ENCODE measurements at places on chromosomes 11 and 22.
A peak's percentile ranks its signal among the peaks of the same experiment; 100 is the strongest.

GRCh38 chr11:116231543-116231942 is 541.2 kb downstream of the BUD13 start:
- DNase-seq = no peak

DNA sequence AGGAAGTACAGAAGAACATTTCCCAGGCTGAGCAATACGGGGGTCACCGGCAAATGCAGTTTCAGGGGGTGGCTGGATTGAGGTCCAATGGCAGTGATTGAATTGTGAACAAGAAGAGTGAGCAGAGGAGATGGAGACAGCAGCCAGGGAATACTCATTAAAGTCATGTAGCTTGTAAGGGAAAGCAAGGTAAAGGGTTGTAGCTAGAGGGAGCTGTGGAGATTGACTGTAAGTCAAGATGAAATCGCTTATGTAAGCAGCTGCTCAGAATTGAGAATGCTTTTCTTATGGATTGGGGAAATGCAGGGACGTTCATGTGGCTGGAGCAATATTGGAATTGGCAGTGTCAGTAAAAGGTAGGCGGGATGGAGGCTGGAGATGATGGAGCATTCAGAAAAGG is 111.4 kb upstream of the TBCEL start:
- no peak for DNase-seq

- DNase-seq = no peak
These were observed 5.3 kb downstream of the YAP1 start for GRCh38 chr11:102115557-102115956.

DNA sequence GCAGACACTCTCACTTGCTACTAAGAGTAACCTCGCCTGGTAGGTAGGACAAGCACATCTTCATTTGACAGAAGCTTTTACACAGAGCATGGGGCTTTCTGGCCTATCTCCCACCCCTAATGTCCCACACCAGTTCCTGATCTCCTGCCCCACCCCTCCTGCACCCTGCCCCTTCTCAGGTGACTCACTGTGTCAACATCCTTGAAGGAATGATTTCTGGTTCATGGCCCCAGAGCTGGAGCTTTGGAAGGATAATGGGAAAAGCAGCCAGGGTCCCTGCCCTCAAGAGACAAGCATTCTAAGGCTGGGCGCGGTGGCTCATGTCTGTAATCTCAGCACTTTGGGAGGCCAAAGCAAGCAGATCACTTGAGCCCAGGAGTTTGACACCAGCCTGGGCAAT is 47.2 kb downstream of the LRFN4 start:
- DNase-seq = no peak

DNA sequence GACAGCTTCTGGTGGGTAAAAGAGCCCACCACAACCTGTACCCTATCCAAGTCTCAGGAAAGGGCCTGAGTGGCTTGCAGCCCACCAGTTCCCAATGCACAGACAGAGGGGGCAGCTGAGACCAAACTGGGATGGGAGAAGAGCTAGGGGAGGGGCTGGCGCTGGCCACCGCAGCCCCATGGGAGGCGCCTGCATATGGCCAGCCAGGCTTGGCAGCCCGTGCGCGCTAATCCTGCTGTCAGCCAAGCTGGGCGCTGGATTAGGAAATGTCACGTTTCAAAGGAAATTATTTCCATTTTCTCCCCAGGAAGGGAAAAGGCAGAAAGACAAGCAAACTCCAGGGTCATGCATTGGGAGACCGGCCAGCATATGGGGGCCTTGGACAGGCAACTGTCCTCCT is 236.8 kb downstream of the BUD13 start:
- no peak for DNase-seq

DNA sequence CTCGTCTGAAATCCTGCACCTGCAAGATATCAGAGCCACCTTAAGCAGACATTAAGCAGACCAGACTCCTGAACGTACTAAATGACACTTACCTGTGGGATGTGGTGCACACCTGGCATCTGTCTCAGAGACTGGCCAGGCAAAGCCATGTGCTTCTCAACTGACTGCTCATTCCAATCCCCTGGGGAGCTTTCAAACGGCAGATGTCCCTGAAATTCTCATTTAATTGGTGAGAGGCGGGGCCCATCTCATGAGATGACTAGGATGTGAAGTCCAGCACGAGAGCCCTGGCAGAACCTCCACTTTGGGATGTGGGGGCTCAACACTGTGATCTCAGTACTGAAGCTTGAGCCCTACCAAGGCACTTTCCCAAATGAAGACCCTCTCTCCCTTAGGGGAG is 84.9 kb upstream of the HMGXB4 start:
- DNase-seq = no peak

- DNase-seq = no peak
These were observed 610.5 kb downstream of the INSC start for GRCh38 chr11:15725246-15725645.

DNA sequence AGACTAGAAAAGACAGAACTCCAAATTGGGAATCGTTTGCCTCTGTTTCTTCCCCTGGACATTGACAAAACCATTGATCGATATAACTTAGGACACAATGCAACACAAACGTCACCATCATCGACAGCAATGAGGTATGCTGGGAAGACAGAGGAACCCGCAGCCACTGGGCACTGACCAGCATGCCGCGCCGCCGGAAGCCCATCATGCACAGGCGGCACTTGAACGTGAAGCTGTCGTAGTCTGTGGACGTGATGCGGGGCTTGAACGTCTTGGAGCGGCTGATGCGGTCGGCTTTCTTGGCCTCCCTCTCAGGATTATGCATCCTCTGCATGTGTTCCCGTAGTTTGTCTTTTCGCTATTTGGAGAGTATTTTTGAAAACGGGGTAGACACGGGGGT is 23.0 kb upstream of the NFRKB start:
- DNase-seq = no peak

- peak; percentile 41 for DNase-seq
These were observed 2.2 kb downstream of the RPL3 start for GRCh38 chr22:39317084-39317774.

GRCh38 chr11:121330614-121331435 is 38.3 kb downstream of the SC5D start:
- no peak for DNase-seq

DNA sequence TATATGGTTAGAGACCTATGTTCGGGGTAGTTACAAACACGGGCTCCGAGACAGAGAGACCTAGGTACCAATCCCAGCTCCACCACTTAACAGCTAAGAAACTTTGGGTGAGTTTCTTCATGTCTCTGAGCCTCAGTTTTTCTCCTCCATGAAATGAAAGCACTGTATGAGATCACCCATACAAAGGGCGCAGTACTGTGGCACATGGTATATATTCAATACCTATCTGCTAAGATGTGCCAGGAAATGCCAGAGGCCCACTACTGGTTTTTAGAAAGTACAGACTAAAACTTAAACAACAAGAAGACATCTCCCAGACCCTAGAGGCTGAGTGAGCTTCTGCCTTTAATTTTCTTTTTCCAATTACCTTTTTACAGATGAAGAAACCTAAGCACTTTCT is 69.5 kb downstream of the SLC1A2 start:
- no peak for DNase-seq

DNA sequence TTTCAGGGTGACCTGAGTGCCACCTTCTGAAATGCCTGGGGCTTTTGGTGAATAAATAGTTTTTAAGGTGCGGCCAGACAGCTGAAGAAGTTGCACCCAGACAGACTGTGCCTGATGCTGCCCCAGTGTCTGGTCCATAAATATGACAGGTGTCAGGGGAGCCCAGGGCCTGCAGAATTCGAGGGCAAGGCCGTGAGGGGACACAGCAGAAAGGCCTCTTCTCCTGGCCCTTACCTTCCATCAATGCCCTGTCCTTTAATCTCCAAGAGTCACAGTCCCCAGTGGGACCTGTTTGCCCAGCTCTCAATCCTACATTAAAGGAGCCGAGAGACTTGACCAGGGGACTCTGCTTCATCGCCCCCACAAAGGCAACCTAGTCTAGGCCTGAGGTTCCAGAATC is 45.7 kb downstream of the NAT10 start:
- no peak for DNase-seq

GRCh38 chr11:64120951-64121569 is 44.9 kb downstream of the MACROD1 start:
- DNase-seq = no peak

DNA sequence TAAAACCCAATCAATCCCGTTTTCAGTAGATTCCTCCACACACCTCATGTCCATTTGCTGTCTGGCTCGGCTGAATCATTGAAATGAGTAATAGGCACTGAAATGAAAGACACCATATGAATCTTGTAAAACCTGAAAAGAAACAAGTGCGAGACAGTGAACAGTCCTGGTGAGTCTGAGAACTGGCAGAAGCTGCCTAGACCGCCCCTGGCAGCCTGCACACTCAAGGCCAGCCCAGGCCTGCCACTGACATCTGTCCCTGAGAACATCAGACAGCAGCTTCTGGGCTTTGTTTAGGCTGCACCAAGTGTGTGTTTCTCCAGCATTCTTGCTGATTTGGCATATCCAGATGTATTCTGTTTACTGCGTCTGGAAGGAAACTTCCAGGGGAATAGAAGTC is 44.8 kb downstream of the ENDOD1 start:
- DNase-seq = no peak

- no peak for DNase-seq
These were observed 5.6 kb downstream of the RTN3 start for GRCh38 chr11:63686926-63687325.

DNA sequence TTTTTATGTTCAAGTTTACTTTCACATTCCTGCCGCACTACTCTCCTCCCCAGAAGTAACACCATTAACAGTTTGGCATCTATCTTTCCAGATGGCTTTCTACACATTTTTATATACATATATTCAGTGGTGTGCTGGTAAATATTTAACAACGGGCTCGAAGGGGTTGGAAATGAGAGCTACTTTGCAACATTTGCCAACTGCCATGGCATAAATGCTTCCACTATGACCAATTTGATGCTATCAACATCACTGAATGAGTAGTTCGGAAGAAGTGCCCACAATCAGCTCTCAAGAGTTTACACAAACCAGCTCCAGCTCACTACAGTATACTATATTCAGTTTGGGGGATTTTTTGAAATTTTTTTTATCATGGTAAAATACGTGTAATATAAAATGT is 55.2 kb downstream of the RELT start:
- no peak for DNase-seq

- DNase-seq = no peak
These were observed 159.4 kb downstream of the CADM1 start for GRCh38 chr11:115344846-115345245.

GRCh38 chr11:115911613-115912346 is 407.6 kb upstream of the CADM1 start:
- DNase-seq = no peak

GRCh38 chr11:69380921-69381581 is 87.1 kb downstream of the MYEOV start:
- DNase-seq = no peak

DNA sequence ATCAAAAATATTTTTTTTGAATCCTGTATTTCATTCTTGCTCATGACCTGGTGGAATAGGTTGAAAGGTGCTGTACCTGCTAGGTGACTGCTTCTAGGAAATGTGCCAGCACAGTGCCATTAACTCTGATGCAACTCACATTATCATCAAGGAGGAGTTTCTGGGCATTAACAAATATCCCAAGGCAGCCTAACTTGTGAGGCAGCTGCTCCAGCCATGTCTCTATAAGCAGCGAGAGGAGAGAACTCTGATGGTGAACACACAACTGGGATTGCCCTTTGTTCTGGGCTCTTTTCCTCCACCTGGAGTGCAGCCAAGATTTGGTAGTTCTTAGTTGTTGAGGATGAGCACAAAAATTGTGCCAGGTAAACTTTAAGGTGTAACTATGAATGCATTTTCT is 25.6 kb downstream of the HEPHL1 start:
- DNase-seq = no peak

- DNase-seq = peak; percentile 25
These were observed at the start of gene DDX25 for GRCh38 chr11:125903711-125904659. Gene DDX25, plus strand, starts transcription at chr11:125904508. Its CDS starts 10 bp downstream, at chr11:125904518.

DNA sequence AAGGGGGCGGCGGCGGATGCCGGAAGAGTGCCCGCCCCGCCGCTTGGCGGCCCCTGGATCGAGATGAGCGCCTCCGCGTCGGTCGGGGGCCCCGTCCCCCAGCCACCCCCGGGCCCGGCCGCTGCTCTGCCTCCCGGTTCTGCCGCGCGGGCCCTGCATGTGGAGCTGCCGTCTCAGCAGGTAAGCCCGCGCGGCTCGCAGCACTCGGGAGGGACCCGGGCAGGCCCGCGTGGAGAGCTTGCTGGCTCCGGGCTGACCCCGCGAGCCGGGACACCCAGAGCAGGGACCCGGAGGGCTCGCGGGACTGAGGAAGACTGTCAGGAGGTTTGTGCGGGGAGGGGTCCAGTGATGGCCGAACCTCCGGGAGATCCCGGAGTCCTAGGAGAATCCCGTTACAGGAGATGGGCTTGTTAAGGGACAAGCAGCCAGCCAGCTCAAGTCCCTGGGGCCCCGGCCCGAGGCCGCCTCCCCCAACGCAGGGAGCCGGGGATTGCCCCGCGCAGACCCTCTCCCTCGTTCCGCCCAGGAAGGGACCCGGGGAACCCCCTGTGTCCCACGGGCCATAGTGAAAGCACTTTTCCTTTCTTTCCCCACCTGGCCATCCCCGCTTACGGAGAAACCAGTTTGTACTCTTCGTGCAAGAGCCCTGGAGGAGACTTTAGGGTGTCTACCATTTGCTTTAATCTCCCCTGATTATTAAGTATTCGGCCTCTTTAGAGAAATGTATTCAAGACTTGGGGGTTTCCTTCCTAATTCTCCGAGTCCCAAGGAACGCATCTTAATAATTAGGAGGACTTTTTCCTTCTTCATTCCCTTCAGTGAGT is 547 bp downstream of the UVRAG start:
- peak; percentile 50 for DNase-seq

DNA sequence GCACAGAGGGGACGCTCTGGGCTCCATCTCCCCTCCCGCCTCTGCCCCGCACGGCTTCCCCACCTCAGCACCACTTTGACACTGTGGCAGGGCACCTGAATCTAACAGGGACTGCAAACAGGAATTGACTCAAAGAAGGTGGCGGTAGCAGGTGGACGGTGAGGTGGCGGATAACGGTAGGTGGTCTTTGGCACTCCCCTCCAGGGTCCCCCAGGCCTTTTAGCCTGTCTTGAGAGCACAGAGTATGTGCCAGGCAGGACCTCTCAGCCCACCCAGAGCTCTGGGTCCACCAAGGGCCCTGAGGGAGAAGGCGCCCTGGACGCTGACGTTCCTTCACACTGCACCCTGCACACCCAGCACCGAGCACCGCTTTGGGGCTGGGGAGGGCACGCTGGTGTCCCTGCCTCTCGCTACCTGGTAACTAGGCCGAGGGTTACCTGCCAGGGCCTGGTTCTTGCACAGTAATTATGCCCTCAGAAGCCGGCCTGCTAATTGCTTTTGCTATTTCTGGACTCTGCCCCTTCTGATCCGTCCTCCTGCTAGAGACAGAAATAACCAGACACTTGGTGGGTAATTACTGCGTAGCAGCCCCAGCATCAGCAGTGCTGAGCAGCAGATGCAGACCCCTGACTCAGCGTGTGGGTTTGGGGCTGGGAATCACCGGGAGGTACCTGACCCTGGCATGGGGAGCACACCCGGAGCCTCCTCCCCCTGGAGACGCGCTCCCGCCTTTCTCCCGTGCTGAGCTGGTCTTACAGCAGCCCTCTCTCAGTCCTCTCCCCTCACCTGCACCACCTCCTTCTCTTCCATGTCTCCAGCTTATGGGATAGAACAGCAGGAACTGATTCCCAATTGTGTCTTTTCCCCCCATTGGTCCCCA is 103.3 kb upstream of the B3GAT1 start:
- no peak for DNase-seq
